ENCODE measurements at places on chromosomes 13 and 19.

- DNase-seq: no peak
Measured at GRCh38 chr19:54626757-54627156, 3.5 kb upstream of the LILRB1 start.

GRCh38 chr19:1133471-1133929, 29.7 kb downstream of the GPX4 start:
- peak; percentile 56 for DNase-seq

DNA sequence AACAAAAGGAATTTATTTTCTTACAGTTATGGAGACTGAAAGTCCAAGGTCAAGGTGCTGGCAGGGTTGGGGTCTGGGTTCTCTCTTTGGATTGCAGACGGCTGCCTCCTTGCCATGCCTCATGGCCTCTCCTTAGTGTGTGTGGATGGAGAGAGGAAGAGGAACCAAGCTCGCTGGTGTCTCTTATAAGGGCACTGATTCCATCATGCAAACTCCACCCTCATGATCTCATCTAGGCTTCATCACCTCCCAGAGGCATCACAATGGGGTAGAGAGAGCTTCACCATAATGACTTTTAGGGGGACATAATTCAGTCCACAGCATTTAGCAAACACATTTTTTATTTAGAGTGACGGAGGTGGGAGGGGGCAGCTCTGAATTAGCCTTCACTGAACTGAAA, 104.9 kb upstream of the ABCC4 start:
- DNase-seq: no peak

GRCh38 chr13:99386495-99386894, 79.3 kb upstream of the GPR183 start:
- DNase-seq: no peak

- DNase-seq: no peak
Measured at GRCh38 chr19:317710-318508, 26.7 kb downstream of the MIER2 start.

DNA sequence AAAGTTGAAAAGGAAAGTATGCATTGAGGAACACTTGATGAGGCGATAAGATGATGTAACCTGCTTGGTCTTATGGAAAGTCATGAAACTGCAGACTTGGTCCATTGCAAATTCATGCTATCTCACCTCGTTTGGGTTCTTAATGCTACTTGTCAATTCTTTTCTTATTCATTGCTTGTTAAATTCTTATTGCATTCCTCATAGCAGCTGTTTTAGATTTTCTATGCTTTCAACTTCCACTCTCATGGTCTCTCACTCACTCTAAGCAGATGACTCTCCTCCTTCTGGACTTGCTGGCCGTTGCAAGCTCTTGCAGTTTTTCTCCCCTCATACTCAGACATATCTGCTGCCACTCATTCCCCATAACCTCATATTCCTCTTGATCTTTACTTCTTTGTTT, 67.8 kb upstream of the CSNK1A1L start:
- DNase-seq: no peak

- DNase-seq: no peak
Measured at GRCh38 chr19:12937093-12937926, 1.1 kb upstream of the CALR start.

- DNase-seq: no peak
Measured at GRCh38 chr13:54845351-54845965, 1816.8 kb downstream of the OLFM4 start.

GRCh38 chr13:30037306-30037705, 186.9 kb upstream of the UBL3 start:
- no peak for DNase-seq

DNA sequence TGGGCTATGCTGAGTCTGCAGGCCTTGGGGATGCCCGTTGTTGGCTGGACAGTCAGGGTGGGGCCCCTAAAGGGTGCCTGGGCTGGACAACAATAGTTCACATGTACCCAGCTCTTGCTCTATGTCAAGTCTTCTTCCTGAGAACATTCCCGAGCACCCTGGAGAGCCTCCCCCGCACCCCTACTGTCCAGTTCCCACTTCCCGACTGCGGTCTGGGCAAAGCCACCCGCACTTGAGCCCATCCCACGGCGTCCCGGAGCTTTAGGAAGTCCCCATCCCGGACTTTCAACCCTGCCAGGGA, 1.1 kb upstream of the MPND start:
- no peak for DNase-seq

DNA sequence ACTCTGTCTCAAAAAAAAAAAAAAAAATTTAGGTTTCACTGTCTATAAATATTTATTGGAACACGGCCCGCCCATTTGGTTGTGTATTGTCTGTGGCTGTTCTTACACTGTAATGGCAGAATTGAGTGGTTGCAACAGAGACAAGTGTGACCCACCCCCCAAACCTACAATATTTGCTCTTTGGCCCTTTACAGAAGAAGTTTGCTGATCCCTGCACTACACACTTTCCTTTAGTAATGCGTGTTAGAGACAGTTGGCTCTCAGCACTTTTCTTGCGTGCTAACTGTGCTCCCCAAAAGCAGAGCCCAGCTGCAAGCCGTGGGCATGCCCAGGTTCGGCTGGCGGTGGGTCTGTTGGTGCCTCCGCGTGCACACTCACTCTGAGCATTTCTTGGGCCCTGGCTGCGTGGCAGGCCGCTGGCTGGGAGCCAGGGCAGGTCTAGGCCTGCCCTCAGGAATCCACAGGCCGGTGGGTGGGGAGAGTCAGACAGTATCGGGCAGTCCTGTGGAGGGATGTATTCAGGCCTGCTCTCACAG, 72.6 kb downstream of the SIPA1L3 start:
- no peak for DNase-seq

DNA sequence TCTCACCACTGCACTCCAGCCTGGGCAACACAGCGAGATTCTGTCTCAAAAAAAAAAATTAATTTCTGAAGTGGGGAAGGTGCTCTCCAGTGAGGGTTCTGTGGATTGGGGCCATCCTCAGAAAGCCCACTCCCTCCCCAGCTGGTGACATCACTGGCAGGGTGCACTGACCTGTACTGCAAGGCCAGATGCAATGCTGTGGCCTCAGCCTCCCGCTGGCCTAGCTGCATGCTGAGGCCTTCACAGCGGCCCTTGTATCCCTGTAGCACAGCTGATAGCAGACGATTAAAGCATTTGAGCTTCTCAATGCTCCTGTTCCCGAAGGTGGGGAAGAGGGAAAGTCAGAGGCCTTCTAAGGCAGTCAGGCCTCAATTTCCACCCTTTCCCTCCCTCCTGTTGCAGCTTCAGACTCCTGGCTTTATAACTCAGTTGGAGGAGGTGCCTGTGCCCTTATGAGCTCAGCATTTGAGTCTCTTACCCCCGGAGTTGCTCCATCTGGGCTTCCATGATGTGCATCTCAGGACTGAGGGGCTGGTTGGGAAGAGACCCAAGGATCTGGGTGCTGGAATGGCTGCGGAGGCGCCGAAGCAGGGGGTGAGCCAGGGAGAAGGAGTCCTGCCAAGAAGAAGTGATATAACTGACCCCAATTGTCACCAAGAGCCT, 5.3 kb downstream of the USHBP1 start:
- DNase-seq: no peak

DNA sequence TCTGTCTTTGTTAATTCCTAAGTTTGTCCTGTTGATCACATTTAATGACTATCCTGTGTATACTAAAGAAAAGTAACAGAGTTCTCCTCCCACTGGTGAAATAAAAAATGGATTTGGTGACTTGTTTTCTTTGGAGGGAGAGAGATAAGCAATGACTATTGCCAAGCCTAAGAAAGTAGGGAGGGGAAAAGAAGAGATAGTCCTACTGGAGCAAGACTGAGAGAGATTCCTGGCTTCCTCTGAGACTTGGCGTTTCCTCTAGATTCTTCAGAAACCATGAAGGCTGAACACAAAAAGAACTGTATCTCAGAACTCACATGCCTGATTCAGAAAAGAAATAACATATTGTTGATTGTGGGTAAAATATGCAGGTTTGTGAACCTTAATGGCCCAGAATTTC, 406.5 kb downstream of the FOXO1 start:
- DNase-seq: no peak

GRCh38 chr13:77515785-77516184, 19.7 kb upstream of the SCEL start:
- DNase-seq: no peak

DNA sequence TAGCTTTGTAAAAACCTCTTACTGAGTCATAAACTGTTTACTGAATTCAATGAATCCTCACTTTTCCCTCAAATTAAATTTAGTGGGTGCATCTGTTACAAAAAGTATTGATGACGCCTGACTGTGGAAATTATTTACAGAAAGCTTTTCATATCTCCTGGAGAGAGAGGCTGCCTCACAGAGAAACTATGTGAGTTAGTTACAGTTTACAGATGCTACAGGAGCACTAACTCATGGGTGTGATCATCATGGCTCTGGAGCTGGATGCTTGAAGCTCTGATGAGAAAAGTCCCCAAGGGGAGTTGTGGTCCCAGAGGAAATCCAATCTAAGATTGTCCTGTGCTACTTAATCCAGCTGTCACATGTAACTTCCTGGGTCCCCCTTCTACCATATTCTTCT, 590.8 kb downstream of the LMO7 start:
- no peak for DNase-seq

GRCh38 chr13:64272681-64273080, 2857.0 kb upstream of the PCDH20 start:
- DNase-seq: no peak

GRCh38 chr13:21529146-21529893, 70.2 kb upstream of the ZDHHC20 start:
- no peak for DNase-seq
